Stimulated activated naive CD4-positive, alpha-beta T cell treated with Interleukin-2 at 50 U/mL for 16 hours (primary cell): ENCODE measurements at places on chromosomes 1 and 21.

DNA sequence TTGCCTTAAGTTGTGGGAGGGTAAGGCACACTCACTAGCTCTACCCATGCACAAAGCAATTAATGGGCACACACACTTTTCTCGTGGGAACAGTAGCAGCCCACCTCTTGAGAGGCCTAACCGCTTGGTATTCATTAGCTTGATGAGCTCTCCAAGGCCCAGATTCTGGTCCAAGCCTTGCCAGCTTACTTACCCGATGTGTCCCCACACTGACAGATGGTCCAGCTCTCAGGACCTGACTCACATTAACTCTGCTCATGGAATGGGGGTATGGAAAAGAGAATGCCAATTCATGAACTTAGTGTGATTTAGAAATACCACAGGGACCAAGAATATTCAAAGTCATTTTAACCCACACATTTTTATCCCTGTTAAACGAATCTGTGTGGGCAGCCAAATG, 106.8 kb upstream of the CACHD1 start:
- DNase-seq: no peak

DNA sequence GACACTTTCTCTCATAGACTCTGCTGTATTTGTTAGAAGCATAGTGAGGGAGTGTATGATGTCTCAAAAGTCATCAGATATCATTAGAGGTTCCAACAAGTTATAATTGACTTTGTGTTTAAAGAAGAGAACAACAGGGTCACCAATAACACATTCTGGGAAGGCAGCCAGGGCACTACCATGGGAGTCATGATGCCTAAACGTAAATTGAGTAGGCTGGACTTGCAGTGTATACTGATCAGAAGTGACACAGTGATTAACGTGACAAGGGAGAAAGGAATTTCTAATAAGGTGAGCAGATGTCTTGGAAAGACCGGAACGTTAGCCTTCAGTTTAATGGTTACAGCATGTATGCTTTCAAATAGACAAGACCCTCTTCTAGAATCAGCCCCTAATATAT, 973.2 kb downstream of the NCAM2 start:
- no peak for DNase-seq

DNA sequence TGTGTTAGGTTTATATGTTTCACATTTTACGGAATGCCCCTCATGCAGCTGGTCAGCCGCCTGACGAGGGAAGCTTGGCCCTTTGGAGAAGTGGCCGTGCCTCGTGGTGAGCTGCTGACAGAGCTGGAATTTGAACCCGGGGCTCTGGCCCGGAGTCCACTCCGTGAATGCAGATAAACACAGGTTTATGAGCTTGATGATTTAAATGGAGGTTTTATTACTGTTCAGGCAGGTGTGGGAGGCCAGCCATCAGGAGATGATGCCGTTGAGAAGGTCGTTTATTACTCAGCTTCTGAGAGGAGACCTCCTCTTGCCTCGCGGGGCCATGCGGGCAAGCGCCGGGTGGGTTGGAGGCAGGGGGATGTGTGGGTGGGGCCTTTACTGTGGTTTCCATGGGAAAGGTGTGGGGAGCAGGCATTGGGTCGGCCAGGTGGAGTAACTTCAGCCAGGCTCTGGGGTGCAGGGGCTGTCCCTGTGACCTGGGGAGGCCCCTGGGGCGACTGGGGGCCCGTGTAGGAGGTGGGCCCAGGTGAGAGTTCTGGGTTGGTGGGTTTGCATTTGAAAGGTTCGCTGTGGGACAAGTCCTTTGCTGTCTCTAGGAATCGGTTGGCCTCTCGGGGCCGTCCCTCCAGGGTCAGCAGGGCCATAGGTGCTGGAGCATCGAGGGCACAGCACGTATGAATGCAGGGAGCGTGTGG, 22.0 kb downstream of the PRKCZ start:
- DNase-seq: no peak

DNA sequence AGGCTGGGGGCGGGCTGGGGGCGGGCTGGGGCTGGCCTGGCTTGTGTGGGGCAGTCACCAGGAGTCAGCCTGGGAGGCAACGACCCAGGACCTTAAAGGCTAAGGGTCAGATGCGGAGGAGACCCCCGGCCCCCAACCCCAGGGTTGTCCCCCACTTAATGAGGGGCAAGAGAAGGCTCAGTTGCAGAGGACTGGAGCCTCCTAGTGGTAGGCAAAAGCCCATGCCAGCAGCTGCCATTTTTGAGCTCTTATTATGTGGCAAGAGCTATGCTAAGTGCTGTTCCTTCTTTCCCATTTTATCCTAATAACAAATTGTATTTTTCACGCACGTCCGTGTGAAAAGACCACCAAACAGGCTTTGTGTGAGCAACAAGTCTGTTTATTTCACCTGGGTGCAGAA, 8.0 kb downstream of the KIAA1614 start:
- DNase-seq: no peak

DNA sequence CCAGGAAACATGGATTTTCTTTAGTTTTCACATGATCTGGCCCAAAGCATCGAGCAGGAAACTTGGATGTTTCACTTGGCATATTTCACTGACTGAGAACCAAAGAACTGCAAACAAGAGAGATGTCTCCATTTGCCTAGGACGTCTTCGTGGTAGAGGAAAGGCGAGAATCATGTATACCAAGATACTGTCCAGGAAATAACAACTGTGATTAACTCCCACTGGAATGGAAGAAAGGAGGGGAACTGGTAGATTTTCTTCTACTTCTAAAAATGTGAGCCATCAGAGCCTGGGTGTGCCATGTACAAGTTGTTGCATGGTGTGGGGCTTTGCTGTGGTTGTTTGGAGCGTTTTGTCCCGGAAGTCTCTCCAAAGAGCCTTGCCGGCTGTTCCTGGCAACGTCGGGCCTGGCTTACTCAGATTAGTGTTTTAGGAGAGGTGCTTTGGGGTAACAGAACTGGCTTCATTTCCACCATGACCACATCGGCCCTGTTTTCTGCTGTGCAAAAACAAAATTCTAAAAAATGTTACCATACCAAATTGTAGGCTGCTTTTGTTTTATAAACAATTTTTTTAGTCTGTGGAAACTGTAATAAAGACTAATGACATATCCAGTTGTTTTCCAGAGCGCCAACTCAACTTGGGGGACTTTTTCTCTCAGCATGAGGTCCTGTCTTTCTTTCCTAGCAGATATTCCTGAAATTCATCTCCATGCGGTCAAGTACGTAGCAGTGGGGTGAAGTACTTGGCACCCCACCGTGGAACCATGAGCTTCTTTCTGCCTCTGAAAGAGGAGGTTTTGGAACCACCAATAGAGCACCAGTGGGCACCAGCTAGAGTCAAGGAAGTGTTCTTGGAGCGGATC, 118.3 kb downstream of the TM2D1 start:
- DNase-seq: no peak
